Left renal cortex interstitium (tissue), 4 donors: ENCODE measurements at places on chromosomes 1 and 21. TPM values are rescaled to one million over a fixed set of nuclear protein-coding genes. Genes with fewer than 3 reads are reported as not detected.

Gene TSPAN2
- polyA plus RNA-seq = 38.3 TPM

Gene LMO4
- 161 TPM for polyA plus RNA-seq

- DNase-seq = no peak
Observed at GRCh38 chr1:185144233-185144632, 12.5 kb downstream of the TRMT1L start.

GRCh38 chr21:44601596-44602462 lies 1.4 kb downstream of the KRTAP10-7 start:
- no peak for DNase-seq

DNA sequence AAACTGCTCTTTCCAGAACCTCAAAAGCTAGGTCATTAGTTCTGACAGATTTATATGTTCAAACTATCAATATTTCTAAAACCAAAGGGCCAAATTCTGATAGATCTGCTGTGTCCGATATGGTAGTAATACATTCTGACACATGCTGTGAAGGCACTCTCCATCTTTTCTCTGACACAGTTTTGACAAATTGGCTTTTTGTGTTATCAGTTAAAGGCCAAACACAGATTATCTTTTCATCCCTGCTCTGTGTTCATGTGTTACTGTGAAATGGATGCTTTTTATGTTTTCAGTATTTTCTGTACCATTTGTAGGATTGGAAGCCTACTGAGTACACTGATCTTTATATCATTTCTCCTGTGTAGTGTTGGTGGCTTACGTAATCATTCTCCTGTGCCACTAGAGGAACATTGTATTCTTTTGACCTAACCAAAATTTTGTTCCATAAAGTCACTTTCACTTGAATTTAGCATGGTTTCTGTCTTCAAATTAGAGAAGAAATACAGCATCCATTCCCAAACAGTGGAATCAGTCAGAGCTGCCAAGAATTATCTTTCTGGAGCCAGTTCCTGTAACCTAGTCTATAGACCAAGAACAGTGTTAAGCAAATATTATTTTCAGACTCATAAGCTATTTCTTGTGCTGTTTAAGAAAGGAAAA lies 137.2 kb downstream of the ADGRL2 start:
- DNase-seq = no peak

GRCh38 chr1:210687582-210688279 lies 359.0 kb downstream of the HHAT start:
- DNase-seq = no peak

- DNase-seq = no peak
Observed at GRCh38 chr1:21383785-21384401, 56.0 kb upstream of the NBPF3 start.
